ENCODE measurements at places on chromosomes 7 and 10. TPM values are rescaled to one million over a fixed set of nuclear protein-coding genes. Genes with fewer than 3 reads are reported as not detected.

DNAH11 gene
- total RNA-seq = not detected

GNG11 gene
- 68.2 TPM for total RNA-seq

UCMA gene
- total RNA-seq = not detected

NUTM2E gene
- total RNA-seq = 0.47 TPM

AKR1C8 gene
- not detected for total RNA-seq

PLCE1 gene
- total RNA-seq = 6.0 TPM

TAS2R3 gene
- total RNA-seq = 0.17 TPM

STARD3NL gene
- total RNA-seq = 40.6 TPM

INA gene
- 0.12 TPM for total RNA-seq

DBNL gene
- 49.1 TPM for total RNA-seq

NODAL gene
- not detected for total RNA-seq

GHRHR gene
- total RNA-seq = not detected

LEP gene
- total RNA-seq = 1.7 TPM

TMEM26 gene
- total RNA-seq = 0.12 TPM

MUC12 gene
- not detected for total RNA-seq

TYSND1 gene
- total RNA-seq = 10.4 TPM

MSMB gene
- total RNA-seq = not detected

DHTKD1 gene
- total RNA-seq = 9.7 TPM

RNF148 gene
- total RNA-seq = 0.43 TPM

Data from pericardium fibroblast (primary cell).